HEK293T (cell line): ENCODE measurements at places on chromosomes 2 and 18.
A peak's percentile ranks its signal among the peaks of the same experiment; 100 is the strongest.

DNA sequence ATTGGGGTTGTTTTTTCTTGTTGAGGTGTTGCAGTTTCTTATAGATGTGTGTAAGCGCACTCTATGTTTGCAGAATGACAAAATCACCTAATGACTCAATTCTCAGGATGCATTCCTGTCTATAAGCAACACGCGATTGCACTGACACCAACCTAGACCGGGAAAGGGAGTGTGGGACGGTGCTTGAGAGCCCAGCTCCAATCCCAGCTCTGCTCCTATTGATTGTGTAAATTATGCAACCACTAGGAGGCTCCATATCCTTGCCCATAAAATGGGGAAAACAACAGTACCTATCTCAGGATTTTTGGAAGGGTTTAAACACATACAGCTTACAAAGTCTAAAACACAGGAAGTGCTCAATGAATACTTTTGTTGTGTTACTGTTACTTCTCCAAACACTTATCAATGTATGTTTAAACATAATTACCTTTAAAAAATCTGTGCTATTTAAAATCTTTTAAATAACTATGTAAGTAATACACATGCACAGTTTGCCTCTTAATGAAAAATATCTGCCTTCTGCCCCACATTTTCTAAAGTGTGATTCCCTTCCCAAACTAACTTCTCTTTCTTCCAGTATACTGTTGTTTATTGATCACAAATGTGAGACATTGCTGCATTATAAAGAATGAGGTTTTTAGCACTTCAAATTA lies 132.5 kb downstream of the SPHKAP start:
- peak; percentile 52 for DNase-seq

GRCh38 chr2:149291881-149292280 lies 38.5 kb upstream of the LYPD6 start:
- no peak for DNase-seq

- no peak for DNase-seq
Measured at GRCh38 chr2:231727621-231728020, 19.3 kb downstream of the PTMA start.

- DNase-seq: no peak
Measured at GRCh38 chr2:146652311-146652710, 1192.5 kb upstream of the ACVR2A start.

DNA sequence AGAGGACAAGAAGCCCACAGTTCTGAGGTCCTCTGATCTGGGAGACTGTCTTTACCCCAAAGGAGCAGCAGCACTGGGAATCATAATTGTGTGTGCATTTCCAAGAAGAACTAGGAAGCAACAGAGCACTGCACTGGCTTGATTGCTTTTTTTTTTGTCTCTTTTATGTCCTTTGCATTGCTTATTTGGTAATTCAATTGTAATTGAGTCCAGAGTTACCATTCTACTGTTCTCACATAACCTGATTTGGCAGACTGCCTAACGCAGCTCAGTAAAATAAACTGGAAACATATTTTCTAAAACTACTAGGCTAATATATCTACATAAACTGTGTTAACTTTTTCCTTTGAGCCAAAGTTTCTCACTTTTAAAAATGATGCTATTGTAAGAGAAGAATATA lies 190.3 kb upstream of the SLC8A1 start:
- no peak for DNase-seq

DNA sequence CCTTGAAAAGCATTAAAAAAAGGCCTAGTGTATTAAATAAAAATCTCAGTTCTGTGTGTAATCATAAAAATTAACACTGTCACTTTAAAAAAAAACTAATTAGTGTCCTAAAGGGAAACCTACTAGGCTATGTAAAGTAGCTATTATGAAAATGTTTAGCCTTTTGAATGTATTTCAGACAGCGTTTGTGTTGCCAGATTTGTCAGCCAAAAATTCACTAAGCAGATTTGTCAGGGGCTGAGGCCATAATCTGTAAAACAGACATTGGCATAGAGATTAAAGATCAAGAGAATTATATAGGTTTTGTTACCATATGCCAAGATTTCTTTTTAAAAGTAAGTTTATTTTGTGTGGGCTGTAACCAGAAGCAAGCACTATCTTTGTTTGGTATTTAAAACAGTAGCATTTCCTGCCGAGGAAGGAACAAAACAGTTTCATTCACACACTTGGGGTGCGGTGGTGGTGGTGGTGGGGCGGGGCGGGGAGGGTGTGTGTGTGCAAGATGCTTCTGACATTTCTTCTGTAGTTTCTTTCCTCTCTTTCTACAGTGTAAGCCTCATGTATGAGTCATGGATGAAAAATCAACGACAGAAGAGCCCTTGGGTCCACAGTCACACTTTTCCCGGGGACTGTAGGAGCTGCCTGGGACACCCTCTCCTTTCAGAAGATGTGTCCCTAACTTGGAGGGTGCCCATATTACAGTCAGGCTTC lies 328.5 kb upstream of the FANCL start:
- no peak for DNase-seq

DNA sequence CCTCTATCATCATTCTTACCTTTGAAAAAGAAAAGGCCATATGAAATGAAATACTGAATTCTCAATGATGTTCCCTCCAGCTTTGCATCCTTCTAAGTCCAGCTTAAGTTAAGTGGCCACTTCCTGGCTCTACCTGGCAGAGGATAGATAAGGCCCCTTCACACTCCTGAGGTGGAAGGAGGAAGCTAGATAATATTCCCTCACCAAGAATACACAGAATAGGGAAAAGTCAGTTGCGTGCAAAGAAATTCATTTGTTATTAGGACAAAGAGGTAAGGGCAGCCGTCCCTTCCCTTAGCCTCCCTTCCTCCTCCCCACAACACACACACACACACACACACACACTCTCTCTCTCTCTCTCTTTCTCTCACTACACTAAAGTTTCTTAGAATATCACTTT lies 37.5 kb downstream of the OLA1 start:
- DNase-seq: no peak

DNA sequence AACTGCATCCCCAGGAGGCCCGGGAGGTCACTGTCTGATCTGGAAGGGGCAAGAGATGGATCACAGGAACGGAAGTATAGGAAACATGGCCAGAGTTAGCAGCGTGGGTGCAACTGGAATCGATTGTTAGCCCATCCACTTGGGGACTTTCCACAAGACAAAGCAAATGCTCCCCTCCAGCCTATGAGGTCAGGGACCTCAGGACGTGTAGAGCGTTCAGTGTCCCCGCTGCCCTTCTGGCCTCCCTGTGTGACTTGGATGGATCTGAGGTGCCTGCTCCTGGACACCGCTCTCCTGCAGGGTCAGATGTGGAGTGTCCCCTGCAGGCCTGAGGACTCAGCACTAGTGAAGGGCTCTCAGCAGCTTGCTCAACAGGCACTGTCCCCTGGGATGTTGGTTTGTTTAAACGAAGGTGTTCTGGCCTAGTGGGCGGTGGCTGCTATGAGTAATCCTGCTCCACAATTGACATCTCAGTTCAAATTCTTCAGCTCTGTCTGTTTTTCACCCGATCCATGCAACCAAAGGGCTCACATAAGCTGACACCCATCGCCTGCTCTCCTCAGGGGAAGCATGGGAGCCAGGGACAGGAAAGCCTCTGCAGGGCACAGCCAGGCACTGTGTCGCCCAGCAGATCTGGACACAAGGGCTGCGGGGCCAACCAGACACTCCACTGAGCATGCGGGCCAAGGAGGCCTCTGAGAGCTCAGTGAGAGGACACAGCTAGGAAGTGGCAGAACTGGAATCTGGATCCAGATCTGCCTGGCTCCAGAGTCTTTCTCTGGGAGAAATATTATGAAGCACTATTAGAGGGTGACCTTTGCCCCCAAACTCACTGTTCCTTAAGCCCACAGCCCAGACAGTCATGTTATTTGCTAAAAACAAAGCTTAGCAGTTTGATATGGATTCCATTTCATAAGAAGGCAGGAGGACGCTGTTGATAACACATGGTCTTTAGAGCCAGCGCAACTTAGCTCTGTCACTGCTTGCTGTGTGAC lies 78.5 kb downstream of the RHOB start:
- DNase-seq: no peak

GRCh38 chr18:765764-766549 lies 46.1 kb downstream of the YES1 start:
- DNase-seq: peak; percentile 11

DNA sequence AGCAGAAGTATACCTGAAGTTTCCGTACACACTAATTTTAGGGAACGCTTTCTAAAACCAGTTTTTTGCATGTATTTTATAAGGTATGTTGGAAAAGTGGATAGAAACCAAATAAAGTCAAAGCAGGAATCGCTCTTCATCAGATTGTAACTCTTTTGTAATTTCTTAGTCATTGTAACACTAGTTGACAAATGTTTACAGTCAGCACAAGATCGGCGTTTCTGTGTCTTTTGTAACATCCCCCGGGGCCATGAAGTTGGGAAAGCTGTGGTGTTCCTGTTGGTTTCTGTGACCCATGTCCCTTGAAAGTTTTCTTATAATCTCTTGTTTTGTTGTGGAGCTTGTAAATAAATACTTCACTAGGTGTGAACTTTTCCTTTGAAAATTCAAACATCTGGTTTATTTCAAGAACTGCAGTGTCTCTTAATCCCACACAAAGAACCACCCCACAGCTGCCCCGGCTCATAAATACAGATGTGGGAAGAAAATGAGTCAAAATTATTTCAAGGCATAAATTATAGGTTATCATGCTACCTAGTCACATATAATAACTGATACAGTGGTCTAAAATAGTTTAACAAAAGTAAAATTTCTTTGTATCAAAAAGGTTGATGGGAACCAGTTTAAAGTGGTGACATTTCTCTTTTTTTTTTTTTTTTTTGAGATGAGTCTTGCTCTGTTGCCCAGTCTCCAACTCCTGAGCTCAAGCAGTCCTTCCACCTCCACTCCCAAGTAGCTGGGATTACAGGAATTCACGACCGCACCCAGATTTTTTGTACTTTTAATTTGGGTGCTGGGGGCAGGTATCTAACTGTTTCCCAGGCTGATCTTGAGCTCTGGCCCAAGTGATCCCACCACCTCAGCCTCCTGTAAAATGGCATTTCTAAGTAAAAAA lies 751 bp upstream of the NMI start:
- no peak for DNase-seq

- no peak for DNase-seq
Measured at GRCh38 chr18:57953883-57954282, 90.1 kb upstream of the NEDD4L start.

GRCh38 chr2:888211-888801 lies 62.3 kb upstream of the SNTG2 start:
- no peak for DNase-seq

GRCh38 chr2:32358111-32358482 lies 1.3 kb downstream of the BIRC6 start:
- peak; percentile 12 for DNase-seq
